ENCODE measurements at places on chromosomes 5 and 9.

DNA sequence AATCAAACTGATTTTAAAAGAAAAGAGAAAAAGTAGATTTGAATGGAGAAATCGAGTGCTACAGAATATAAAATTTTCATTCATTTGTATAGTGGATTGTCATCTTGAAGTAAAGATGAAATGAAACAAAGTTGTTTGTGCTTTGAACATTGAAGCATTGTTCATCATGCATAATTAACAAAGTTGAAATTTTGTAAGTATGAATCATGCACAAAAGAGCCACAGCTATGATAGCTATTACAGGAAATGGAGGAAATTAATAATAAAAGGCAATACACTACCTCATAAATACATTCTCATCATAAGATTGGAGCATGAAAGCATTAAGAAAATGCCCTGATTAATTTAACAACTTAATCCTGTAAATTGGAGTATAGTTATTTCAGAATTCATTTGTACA lies 153.4 kb upstream of the TLX3 start:
- no peaks in the 10 kb centered on the region for H3K36me3 ChIP-seq
- peaks cover 3% of the 10 kb centered on the region for H3K27me3 ChIP-seq
- H3K27ac ChIP-seq: no peak overlapping the region

DNA sequence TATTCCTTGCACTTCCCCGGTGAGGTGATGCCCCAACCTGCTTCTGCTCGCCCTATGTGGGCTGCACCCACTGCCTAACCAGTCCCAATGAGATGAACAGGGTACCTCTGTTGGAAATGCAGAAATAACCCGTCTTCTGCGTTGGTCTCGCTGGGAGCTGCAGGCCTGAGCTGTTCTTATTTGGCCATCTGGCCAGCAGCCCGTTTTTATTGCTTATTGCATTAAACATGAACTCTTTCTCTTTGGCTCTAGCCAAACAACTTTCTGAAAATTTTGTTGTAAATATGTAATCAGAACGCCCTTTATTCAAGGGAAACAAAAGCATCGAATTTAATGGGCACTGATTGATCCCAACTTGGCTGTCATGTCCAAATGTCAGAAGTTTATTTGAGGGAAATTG lies 124.7 kb upstream of the FTMT start:
- no peaks in the 10 kb centered on the region for H3K27me3 ChIP-seq
- no peaks in the 10 kb centered on the region for H3K36me3 ChIP-seq
- no peak overlapping the region for H3K27ac ChIP-seq
- no peak for DNase-seq

DNA sequence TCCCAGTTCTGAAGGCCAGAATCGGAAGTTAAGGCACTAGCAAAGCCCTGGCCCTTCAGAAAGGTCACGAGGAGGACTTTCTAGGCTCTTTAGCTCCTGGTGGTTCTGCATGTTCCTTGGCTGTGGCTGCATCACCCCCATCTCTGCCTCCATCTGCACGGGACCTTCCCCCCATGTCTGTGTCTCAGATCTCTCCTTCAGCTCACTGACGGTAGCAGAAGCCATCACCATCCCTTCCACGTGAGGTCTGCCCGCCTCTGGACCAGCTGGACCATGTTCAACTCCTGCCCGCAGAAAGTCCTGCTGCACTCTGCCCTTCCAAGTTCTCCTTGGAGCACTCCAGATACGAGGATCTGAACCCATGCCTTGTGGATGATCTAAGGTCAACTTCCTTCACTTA lies 242.9 kb upstream of the IRX1 start:
- no peaks in the 10 kb centered on the region for H3K4me1 ChIP-seq
- no peak overlapping the region for H3K4me3 ChIP-seq
- H3K27me3 ChIP-seq: no peaks in the 10 kb centered on the region
- no peak overlapping the region for H3K27ac ChIP-seq
- DNase-seq: no peak

- no peaks in the 10 kb centered on the region for H3K4me1 ChIP-seq
- H3K4me3 ChIP-seq: no peak overlapping the region
- DNase-seq: no peak
- peaks cover 27% of the 10 kb centered on the region for H3K36me3 ChIP-seq
- no peak overlapping the region for H3K27ac ChIP-seq
- no peaks in the 10 kb centered on the region for H3K27me3 ChIP-seq
These were observed 172.5 kb downstream of the CRB2 start for GRCh38 chr9:123528501-123528900.

DNA sequence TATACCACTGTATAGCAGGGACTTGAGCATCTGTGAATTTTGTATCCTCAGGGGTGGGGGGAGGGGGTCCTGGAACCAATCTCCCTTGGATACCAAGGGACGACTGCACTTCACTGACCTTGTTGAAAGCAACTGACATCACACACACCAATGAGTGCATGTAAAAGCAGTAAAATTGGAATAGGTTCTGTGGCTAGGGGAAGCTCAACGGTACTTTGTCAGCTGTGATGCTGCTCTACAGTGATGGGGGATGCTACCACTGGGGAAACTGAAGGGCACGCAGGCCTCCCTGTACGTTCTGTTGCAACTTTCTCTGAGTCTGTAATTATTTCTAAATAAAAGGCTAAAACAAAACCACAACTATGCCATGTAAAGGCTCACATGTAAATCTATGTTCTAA lies 47.0 kb upstream of the RETREG1 start:
- no peak for DNase-seq
- peaks cover 11% of the 10 kb centered on the region for H3K4me1 ChIP-seq
- no peaks in the 10 kb centered on the region for H3K36me3 ChIP-seq
- no peaks in the 10 kb centered on the region for H3K27me3 ChIP-seq

- no peaks in the 10 kb centered on the region for H3K4me1 ChIP-seq
- H3K27ac ChIP-seq: no peak overlapping the region
- no peak for DNase-seq
These were observed 379.8 kb downstream of the KDM4C start for GRCh38 chr9:7137571-7137970.

Measured in activated T-cell treated with anti-CD3 and anti-CD28 coated beads, Interleukin-2, amount 50 U/mL, for 24 hours (primary cell).